ENCODE measurements at places on chromosomes 5 and 9.
A peak's percentile ranks its signal among the peaks of the same experiment; 100 is the strongest.

- peak; percentile 45 for DNase-seq
These were observed 16.5 kb downstream of the ASS1 start for GRCh38 chr9:130461218-130461630.

DNA sequence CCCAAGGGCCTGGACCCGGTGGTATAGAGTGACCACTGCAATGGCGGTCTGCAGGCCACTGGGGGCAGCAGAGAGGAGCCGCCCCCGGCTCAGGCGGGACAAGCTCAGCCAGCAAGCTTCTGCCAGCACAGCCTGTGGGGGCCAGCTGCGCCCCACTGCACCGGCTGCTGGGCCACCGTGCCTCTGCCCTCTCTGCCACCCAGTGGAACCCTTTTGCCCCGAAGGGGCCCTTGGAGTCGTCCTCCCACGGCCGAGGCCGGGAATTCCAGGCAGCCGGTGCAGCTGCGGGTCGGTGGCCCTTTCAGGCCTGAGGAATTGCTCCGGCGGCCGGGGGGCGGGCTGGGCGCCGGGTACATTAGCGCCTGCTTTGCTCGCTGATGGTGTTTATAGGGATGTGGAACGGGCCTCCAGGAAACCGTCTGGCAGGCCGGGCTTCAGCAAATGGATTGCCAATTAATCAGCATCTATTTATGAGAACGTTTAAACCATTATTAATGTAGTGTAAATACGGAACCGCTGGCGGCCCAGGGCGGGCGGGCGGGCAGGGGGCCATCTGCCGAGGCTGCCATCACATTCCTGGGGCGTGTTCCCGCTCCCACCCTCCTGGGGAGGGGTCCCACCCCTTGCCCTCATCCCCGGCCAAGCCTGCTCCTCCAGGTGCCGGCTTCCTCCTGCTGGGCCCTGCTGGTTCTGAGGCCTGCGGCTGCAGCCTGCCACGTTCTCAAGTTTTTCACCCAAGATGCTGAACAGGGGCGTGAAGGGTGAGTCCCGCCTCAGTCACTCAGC, 127.4 kb downstream of the BARX1 start:
- DNase-seq: peak; percentile 26

GRCh38 chr5:128403333-128403732, 134.7 kb downstream of the FBN2 start:
- no peak for DNase-seq

GRCh38 chr5:79536193-79536906, 22.4 kb upstream of the HOMER1 start:
- no peak for DNase-seq

GRCh38 chr9:133119846-133120500, 1.1 kb downstream of the RALGDS start:
- no peak for DNase-seq
